ENCODE measurements at places on chromosomes 6 and 20. TPM values are rescaled to one million over a fixed set of nuclear protein-coding genes. Genes with fewer than 3 reads are reported as not detected.
A peak's percentile ranks its signal among the peaks of the same experiment; 100 is the strongest.

SCRT2 gene
- not detected for total RNA-seq

DNA sequence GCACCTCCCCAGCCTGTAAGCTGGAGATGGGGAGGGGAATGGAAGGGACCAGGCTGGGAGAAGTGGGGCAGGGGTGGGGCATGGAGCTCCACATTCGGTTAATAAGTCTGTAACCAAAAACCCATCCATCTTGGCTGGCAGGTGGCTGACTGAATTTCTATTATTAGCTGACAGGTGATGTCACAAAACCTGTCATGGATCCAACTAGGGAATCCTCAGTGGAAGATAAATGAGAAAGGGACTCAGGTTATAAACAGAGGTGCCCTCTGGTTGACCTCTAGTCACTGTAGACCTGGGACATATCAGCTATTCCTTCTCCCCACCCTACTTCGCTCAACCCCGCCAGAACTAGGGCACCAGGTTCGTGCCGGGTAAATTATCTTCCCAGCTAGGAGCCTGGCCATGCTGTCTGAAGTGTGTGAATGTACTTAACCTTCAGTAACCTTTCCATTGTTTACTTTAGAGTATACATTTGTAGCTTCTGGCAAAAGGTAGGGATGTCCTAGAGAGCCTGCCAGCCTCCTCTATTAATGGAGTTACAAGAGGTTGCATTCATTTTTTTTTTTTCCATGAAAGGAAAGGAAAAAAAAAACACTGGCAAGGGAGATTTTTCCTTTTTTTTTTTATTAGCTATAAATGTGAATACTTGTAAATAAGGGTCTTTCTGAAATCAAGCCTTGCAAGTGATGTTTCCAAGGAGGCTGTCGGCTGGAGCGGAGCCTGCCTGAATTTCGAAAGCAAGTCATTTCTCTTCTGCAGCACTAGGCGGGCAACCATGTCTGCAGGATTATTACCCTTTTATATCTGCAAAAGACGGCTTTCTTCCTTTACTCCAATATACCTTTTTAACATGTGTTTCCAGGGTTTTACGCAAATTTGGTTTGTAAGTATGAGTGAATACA is 135.9 kb downstream of the TMEM242 start:
- DNase-seq = peak; percentile 52
- H3K4me1 ChIP-seq = peaks cover 20% of the 10 kb centered on the region
- H3K27me3 ChIP-seq = no peaks in the 10 kb centered on the region
- H3K27ac ChIP-seq = peak overlapping the region; percentile 66
- no peak overlapping the region for H3K4me3 ChIP-seq

DNA sequence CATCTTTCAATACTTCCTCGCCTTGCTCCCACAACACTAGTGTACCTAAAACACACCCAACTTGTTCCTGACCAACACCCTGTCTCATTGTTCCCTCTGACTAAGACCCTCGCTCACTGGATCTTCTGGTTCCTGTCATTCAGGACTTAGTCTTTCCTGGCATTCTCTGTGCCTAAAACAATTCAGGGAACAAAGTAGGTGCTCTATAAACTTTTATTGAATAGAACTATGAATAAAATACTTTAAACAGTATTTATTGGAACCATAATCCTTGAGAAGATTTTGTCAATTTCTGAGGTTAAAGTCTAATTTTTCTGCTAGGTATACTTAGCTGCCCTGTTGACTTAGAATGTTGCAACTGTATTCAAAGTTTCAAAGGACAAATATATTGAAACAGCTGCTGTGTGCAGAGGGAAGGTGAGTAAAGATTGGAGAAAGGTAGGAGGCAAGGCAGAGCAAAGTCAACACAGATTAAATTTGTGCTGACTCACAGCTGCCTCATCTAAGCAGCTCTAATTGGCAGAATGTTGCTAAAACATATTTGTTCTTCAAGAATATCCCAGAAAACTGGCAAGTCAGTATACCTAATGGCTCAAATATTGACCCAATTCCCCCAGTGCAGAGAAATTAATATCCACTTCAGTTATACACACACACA is 37.6 kb downstream of the GSTA2 start:
- DNase-seq = peak; percentile 71
- H3K4me1 ChIP-seq = peaks cover 21% of the 10 kb centered on the region
- H3K4me3 ChIP-seq = no peak overlapping the region
- no peaks in the 10 kb centered on the region for H3K36me3 ChIP-seq

DNA sequence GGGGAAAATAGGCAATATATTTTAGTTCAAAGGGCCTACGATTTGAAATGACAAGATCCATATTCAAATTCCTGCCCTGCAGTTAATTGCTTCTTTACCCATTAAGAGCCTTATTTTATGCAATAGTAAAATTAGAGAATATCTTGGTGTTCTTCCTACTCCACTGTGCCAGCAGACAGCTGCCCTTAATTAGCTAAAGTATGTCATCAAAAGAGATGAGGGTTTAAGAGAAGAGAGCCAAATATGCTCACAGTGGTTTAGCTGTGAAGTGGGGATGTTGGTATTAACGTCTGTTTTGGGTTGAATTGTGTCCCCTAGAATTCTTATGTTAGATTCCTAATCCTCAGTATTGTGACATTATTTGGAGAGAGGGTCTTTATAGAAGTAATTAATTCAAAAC is 148.1 kb downstream of the MOXD1 start:
- H3K4me3 ChIP-seq = no peak overlapping the region
- DNase-seq = no peak
- H3K36me3 ChIP-seq = no peaks in the 10 kb centered on the region
- H3K27me3 ChIP-seq = no peaks in the 10 kb centered on the region
- H3K4me1 ChIP-seq = no peaks in the 10 kb centered on the region

- no peaks in the 10 kb centered on the region for H3K36me3 ChIP-seq
- H3K27me3 ChIP-seq = no peaks in the 10 kb centered on the region
- no peak overlapping the region for H3K4me3 ChIP-seq
These were observed 52.9 kb downstream of the TINAG start for GRCh38 chr6:54361188-54361587.

DNA sequence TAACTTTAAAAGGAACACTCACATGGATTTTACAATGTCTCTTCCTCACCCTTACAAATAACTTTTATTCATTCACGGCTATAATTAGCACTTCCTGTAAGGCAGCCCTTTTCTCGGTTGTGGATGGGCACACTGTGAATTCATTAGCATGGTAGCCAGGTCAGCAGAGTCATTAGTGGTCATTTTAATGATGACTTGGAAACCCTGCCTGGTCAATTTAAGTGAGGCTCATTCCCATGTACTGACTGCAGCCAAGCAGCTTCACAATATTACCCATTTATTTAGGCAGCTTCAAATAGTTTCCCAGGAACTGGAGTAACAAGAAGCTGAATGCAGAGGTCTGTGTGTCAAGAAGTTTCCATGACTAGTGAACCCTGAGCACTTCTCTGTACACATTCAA is 248.8 kb downstream of the KHDC1L start:
- no peaks in the 10 kb centered on the region for H3K4me1 ChIP-seq
- H3K4me3 ChIP-seq = no peak overlapping the region
- H3K36me3 ChIP-seq = no peaks in the 10 kb centered on the region
- H3K27me3 ChIP-seq = no peaks in the 10 kb centered on the region
